ENCODE measurements at places on chromosomes 12 and 14.
A peak's percentile ranks its signal among the peaks of the same experiment; 100 is the strongest.

- no peak for DNase-seq
These were observed 21.8 kb downstream of the DHX37 start for GRCh38 chr12:124967016-124967739.

GRCh38 chr14:72013721-72014345 lies 81.6 kb downstream of the RGS6 start:
- DNase-seq = no peak

DNA sequence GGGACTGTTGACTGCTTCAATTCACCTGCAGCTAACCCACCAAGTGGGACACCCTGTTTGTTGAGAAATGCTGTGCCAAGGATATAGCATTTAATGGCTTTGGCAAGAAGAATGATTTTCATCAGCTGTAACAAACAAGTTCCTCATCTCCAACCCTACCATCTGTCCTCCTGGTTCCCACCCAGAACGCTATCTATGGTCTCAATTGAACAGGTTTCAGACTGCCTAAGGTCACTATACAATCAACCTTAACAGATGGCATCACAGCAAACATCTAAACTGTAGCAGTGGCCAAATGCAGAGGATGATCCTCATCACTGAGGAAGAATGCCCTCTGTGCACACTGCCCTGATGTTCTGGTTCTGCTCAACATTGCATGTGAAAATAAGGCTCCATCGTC lies 546.2 kb upstream of the FOXG1 start:
- no peak for DNase-seq

GRCh38 chr12:43361031-43361710 lies 190.8 kb downstream of the ADAMTS20 start:
- DNase-seq = no peak

DNA sequence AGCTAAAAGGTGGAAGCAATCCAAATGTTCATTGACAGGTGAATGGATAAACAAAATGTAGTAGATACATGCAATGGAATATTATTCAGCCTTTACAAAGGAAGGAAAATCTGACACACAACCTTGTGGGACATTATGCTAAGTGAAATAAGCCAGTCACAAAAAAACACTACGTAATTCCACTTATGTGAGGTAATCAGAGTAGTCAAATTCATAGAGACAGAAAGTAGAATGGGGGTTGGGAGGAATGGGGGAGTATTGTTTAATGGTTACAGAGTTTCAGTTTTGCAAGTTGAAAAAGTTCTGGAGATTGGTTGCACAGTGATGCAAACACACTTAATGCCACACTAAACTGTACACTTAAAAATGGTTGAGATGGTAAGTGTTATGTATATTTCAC lies 62.8 kb downstream of the LIN52 start:
- DNase-seq = no peak

DNA sequence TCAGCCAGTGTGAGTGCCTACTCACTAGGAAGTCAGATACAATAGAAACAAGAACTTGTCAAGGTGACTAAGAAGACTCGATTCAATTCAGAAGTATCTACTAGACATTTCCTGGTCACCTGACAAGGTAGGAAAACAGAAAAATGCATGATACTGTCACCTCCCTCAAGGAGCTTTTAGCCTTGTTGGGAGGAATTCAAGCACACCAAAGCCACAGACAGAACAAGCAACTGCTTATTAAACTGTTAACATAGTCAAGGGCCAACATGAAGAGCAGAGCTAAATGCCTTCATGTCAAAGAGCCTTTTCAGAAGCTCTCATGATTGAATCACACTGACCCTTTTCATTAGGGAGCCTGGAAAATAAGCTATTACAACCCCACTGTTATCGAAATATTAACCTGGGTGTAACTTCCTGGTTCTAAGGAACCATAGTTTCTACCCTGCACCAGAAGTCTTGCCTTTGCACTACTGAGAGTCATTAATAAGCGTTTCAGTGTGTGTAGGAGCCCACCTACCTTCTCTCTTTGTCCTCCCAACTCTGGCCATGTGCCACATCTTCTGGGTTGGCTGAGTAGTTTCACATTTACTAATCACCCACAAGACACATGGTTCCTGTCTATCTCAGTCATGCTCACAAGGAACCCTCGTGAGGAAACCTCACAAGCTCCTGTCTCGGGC lies 31.0 kb upstream of the LGALS3 start:
- DNase-seq = no peak

GRCh38 chr12:4555804-4556203 lies 6.2 kb upstream of the DYRK4 start:
- no peak for DNase-seq

DNA sequence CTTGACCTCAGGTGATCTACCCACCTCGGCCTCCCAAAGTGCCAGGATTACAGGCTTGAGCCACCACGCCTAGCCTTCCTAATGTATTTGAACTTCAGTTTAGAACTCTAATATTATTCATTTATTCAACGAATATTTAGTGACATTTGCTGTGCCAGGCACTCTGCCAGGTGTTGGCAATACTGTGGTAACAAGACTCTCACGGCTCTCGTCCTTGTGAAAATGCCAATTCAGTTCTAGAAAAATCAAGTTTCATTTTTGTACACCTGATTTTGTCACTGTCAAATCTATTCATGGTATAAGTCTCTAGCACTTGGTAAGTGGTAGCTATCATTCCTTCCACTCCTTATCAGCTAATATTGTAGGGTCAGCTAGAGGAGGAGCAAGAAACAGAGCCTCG lies 6.3 kb upstream of the PWP1 start:
- DNase-seq = no peak

- DNase-seq = no peak
These were observed 49.3 kb downstream of the C14orf132 start for GRCh38 chr14:96088481-96088880.

DNA sequence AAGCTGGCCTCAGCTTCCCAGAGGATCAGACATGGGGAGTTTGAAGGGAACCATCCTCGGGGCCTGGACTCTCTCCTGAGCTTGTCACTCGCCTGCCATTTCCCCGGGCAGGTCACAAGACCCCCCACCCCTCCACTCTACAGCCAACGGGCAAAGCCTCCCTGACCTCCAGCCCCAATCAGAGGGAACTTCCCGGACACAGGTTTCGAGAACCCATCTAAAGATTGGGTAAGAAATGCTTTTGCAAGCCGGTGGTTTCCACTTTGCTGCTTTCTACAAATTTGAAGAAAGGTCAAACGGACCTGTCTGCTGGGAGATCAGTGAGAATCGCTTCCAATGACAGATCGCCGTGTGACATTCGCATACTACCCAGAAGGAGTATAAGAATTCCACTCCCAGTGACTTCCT lies 89.6 kb downstream of the SCARB1 start:
- peak; percentile 46 for DNase-seq

DNA sequence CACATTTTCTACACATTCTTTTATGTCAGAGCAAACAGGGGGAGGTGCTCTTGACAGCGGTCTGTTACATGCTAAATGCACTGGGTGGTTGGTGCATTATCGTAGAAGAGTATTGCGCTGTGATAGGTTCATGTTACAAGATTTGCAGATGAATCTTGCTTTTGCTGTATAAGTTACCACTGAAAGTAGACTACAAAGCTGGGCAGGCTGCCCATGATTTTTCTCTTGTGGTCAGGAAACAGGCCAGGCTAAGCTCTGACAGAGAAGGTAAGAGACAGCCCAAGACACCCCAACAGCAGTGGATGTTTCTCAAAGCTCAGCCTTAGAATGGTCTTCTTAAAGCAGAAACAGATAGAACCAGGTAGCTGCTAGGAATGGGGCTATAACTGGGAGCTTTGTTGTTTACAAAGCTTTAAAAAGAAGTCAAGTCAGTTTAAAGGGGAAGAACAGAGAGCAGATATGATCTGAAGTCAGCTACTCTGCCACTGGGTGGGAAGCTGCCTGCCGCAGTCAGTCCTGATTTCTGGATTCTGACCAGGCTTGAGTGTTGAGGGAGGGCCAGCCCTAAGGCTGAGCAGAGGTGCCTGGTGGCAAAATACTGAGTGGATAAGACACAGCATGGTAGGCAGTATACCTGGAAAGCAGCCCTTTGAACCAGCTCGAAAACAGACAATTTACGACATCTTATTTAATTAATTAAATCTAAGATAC lies 9.4 kb downstream of the KCNA1 start:
- DNase-seq = no peak

- no peak for DNase-seq
These were observed 159.4 kb downstream of the SLC5A8 start for GRCh38 chr12:101050631-101051030.

- no peak for DNase-seq
These were observed 4.0 kb upstream of the RESF1 start for GRCh38 chr12:31954925-31955858.

DNA sequence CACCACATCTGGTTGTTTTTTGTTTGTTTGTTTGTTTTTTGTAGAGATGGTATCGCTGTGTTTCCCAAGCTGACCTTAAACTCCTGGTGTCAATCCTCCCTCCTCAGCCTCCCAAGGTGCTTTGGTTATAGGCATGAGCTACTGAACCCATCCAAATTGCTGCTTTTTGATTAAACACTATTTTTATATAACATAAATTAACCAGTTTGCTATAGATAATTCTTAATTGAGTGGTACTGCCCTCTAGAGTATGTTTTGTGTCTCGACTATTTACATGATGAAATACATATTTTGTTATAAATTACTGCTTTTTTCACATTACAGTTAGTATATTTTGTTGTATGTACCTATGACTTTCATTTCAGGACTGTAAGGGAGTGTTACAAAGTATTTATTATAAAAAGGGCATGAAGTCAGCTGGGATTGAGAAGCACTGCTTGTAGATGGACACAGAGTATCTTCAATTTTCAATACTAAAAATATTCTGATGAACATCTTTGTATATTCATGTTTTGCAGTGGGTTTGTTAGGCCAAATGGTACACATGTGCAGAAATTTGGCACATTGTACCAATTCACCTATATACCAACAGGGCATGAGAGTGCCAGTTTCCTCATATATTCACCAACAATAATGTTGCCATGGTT lies 14.9 kb upstream of the SCAF11 start:
- no peak for DNase-seq

DNA sequence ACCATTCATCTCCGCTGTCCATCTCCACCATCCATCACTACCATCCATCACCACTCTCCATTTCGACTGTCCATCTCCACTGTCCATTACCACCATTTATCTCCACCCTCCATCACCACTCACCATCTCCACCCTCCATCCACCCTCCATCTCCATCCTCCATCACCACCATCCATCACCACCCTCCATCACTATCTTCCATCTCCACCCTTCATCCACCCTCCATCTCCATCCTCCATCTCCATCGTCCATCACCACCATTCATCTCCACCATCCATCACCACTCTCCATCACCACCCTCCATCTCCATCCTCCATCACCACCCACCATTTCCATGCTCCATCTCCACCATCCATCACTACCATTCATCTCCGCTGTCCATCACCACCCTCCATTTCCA lies 5.2 kb upstream of the CEP170B start:
- no peak for DNase-seq

DNA sequence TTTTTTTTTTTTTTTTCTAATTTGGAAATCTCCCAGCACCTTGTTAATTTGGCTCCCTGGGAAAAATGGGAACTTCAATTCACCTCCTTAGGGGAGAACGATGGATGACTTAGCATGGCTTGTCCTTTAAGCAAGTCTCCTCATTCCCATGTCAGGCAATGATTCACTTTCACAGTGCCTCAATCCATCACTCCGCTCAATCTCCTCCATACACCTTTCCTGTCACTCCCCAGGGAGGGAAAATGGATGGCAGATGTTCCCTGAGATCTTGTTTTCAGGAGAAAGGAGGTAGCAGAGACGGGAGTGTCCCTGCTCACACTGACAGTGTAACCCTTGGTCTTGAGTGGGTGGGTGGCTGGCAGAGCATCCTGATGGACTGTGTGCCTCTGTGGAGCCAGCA lies 51.0 kb downstream of the SLC8A3 start:
- no peak for DNase-seq

DNA sequence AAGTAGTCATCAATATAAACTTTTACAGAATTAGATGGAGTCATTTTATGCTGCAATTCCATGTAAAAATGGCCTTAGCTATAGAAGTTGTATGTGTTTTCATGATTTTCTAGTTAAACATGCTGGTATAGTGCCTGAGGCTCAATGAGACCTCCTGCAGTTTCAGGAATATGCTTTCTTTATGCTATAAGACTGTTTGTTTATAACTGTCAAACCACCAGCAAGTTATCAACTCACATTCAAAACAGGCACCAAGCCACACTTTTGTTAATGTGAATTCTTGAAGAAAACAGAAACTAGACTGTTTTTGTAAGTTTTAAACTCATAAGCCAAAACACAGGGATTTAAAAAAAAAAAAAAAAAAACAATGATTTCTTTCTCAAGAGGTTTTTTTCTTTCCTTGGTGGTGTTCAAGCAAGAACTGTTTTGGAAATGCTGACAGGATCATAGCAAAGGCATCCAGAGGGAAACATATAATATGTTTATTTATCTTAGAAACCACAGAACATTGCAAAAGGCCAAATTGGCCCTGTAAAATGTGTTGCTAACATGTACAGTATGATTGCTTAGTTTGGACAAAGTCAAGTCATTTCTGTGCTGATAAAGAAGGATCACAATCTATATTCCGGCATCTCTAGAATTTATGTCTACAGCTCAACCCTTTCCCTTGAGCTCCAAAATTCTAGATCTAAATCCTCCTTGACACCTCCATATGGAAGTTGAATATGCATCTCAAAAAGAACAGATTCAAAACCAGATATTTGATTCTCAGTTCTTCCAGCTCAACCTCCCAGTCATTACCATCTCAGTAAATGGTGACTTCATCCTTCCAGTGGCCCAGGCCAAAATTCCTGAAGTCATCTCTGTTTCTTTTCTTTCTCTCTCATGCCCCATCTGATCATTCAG lies 29.0 kb upstream of the LUM start:
- no peak for DNase-seq

DNA sequence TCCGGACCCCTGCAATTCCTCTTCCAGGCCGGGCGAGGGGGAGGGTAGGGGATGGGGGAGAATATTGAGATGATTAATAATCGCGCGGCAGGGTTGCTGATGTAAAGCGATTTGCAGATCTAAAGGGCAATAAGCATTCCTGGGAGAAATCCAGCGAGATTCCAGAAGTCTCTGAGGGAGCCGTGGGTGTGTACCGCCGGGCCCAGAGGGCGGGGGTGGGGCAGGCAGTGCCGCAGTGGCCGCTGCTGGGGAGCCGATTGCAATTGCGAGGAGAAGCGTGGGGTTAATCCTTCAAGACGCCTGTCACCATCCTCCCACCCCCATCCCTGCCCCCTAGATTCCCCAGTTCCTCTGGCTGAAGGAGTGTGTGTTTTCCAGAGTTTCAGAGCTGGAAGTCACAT lies 16.4 kb downstream of the FOS start:
- DNase-seq = no peak

DNA sequence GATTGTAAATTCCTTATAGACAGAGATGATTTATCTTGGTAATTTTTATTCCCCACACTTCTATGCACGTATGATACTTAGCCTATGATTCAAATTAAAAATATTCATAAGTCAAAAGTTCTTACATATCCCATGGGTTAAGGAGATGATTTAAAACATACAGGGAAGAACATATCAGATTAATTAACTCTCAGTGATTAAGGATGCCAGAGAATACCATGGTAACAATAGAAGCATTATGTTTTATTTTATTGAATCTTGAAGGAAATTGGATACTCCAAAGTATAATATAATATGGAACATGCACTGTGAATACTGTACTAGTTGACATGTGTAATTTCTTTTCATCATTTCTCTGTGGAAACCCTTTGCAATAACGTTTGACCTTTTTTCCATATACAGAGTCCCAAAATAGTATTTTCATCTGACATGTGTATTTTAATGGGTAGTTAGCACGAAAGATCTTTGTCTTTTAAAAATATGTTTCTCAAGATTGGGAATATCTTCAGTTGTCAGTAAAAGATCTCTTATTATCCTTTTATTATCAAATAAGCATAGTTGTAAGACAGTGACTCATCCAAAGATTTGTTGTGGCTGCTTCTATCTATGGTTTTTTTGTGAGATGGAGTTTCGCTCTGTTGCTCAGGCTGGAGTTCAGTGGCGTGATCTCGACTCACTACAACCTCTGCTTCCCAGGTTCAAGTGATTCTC lies 166.7 kb downstream of the RAD51B start:
- DNase-seq = no peak

Data from bone marrow (tissue), 2 donors.